ENCODE measurements at places on chromosomes 3 and 15. TPM values are rescaled to one million over a fixed set of nuclear protein-coding genes. Genes with fewer than 3 reads are reported as not detected.

CILP gene
- total RNA-seq: 0.04 TPM

LRRC31 gene
- not detected for total RNA-seq

MAGI1 gene
- total RNA-seq: 65.7 TPM

MUSTN1 gene
- 0.72 TPM for total RNA-seq

PPP1R2 gene
- total RNA-seq: 38.3 TPM

ZBED2 gene
- not detected for total RNA-seq

AADACL2 gene
- not detected for total RNA-seq

ANKUB1 gene
- not detected for total RNA-seq

KLHDC8B gene
- total RNA-seq: 13.5 TPM

MAP6D1 gene
- total RNA-seq: 7.1 TPM
